Inflammatory macrophage treated with lipopolysaccharide for 4 hours (primary cell): ENCODE measurements at places on chromosomes 1 and 21.
A peak's percentile ranks its signal among the peaks of the same experiment; 100 is the strongest.

- peak; percentile 13 for DNase-seq
Measured at GRCh38 chr1:33460144-33460543, 12.3 kb upstream of the ZSCAN20 start.

DNA sequence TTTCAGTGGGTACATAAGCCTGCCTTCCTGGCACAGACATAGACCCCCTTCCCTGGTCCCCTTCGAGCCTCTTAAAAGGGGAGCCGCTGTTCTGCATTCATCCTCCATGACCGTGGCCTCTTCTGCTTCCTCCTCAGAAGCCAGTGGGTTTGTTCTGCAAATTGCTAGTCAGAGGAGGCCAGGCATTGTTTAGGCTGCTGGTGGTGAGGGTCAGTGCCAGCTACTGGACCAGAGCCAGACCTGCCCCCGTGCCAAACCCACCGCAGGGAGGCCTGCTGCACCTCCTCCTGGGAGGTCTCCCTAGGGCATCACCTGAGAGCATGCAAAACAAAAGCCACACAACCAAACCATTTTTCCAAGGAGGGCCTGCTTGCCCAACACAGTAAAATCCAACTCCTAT is 178.4 kb downstream of the MIS18A start:
- DNase-seq = no peak

DNA sequence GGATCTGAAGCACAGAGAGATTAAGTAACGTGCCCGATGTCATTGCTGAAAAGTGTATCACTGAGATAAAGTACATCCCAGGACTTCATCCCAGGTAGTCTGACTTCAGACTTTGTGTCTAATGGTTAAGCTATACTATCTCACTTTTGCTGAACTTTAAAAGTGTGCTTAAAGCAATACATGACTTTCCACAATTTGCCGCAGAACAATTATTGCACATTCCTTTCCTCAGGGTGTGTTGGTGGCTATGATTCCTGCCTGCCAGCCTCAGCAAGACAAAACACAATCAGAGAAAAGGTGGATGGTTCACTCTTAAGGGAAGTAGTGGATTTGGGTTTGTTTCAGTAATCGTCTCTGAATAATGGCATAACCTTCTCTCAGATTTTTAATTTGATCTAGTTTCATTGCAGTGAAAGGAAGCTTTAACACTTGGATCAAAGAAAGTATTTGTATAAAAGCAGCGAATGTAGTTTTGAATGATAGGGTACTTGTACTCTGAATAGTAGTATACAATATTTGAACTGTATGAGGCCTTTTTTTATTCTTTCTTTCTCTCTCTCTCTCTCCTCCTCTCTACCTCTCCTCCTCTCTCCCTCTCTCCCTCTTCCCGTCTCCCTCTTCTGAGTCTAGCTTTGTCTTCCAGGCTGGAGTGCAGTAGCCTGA is 47.0 kb downstream of the CNST start:
- DNase-seq = no peak

GRCh38 chr1:204733869-204734596 is 48.5 kb upstream of the LRRN2 start:
- DNase-seq = no peak
